ENCODE measurements at places on chromosomes 4 and X. TPM values are rescaled to one million over a fixed set of nuclear protein-coding genes. Genes with fewer than 3 reads are reported as not detected.

The NAA10 gene
- 384 TPM for total RNA-seq

The CT47B1 gene
- not detected for total RNA-seq

The SPANXB1 gene
- 87.1 TPM for total RNA-seq

The ADH6 gene
- total RNA-seq = not detected

The GSX2 gene
- total RNA-seq = not detected

DNA sequence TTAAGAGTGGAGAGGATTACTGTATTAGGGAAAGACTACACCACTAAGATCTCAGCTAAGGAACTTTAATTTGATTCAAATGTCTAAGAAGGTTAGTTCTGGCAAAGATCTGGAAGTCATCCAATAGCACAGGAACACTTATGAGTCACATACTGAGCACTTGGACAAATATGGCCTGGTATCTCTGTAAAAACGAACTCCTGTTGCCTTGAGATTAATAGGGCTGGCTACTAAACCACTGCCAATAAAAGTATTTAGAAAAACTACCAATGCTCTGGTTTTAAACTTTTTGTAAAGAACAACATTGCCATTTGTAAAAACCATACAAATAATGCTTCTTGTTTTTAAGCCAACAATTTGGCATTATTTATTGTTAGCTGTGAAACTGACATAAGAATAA is 70.5 kb downstream of the SEC24D start:
- DNase-seq = peak; percentile 96
